ENCODE measurements at places on chromosomes 12 and 14.

- DNase-seq = no peak
Measured at GRCh38 chr14:88490168-88490567, 64.6 kb downstream of the PTPN21 start.

DNA sequence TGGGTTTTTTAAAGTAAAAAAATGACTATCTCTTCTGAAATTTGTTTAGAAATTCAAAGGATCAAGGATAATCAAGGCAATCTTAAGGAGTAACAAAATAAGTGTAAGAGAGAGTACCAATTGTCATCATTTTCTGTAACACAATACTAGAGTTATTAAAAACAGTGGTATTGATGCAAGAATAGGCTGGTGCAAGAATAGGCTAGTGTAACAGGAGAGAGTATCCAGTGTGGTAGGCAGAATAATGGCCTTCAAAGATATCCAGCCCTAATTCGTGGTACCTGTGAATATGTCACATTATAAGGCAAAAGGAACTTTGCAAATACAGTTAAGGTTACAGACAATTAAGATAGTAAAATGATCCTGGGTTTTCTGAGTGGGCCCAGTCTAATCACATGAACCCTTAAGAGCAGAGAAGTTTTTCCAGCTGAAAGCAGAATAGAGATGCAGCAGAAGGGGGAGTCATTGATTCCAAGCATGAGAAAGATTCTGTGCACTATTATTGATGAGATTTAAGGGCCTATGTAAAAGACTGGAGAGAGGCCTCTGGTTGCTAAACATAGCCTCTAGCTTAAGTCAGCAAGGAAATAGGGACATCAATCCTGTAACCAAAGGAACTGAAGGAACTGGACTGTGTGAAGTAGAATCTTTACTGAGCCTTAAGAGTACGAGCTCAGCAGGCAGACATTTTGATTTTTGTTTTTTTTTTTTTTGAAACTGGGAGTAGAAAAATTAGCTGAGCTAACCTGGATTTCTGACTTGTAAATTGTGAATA, 134.1 kb downstream of the GPHN start:
- no peak for DNase-seq

DNA sequence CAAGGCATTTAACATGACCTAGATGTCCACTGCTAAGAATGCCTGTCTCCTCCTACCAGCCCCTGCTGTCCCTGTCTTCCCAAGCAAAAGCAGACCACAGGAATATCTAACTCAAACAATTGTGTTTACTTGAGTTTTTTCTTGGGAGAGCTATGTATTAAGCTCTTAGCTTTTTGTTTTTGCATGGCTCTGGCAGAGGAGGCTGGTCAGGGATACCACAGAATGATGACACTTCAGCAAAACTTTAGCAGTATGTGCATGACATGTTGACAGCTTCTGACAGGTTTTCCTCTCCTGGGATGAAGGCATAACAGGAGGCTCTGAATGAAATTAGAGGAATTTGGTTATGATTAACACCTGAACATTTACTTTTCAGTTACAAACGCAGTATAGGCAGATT, 6.9 kb downstream of the TMBIM6 start:
- no peak for DNase-seq

- no peak for DNase-seq
Measured at GRCh38 chr12:115636546-115636945, 640.9 kb downstream of the MED13L start.

DNA sequence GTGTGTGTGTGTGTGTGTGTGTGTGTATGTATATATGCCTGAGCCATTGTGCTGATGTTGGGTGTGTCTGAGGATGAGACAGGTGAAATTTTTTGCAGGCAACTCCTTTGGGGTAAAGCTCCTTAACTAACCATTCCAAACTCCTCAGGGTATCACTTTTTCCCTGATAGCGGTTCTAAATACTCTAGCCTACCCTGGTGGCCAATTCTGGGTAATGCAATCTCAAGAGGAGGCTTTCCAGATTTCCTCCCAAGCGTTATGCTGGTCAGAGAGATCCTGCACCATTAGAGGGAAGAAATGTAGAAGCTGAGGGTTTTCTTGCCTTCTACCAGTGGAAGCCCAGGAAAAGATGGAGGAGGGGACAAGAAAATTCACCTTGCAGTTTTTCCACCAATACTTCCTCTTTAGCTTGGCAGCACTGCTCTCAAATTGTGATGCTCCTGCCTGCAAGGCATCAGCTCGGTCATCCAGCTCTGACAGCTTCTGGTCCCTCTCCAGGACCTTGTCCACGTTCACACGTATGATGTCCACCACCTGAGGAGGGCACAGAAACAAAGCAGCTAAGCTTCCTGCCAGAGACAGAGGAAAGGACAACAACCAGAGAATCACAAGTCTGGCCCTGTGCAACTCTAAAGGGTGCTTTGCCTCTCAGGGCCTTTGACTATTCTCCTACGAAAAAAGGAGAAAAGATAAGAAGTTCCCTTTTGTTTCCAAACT, 4.9 kb downstream of the VAMP1 start:
- no peak for DNase-seq

DNA sequence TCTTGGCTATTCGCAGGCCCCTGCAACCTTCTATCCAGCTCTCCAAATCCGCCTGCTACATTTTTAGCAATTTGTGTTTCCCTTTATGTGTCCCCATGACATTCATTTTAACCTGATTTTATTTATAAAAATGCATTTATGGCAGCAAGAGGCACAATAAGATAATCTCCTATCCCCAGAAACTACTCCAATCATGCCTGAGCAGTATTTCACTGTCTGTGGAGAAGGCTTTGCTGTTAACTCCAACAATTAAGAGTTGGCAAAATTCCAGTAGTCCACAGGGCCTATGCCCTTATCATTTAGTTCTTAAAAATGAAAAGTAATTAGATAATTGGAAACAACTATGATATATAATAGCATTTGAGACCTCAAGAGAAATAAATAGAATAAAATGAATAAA, 462.4 kb downstream of the TRHDE start:
- DNase-seq = no peak

- no peak for DNase-seq
Measured at GRCh38 chr12:89678225-89678624, 30.4 kb downstream of the ATP2B1 start.

DNA sequence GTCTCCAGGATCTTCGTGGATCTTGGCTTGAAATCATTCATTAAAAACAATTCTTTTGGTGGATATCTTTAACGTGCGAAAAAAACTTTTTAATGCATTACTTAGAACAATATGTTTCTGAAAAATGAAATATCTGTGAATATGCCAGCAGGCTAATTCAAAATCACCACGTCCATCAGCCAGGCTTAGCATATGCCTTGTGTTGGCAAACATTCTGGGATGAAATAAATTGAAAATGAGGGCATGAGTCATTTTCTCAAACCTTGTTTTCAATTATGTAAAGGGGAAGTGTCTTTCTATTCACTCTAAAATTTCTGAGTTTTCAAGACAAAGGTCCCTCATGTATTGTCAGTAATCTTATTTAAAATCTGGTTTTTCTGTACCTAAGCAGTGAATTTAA, 393.9 kb downstream of the PAWR start:
- DNase-seq = no peak

DNA sequence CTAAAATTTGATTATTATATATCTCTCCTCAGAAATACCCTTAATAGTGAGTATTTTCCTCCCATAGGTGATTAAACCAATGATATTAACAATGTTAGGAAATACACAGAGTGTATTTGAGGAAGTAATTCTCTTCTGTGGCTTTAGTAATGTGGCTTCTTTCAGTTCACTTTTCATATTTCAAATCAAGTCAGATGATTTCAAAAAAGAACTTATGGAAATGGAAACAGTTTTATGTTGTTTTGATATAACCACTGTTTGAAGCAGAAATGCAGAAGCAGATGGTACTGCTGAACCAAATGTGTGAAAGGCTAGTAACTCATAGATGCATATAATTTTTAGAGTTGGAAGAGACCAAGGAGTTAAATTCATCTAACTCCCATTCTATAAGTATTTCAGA, 1.9 kb upstream of the GPR33 start:
- no peak for DNase-seq

DNA sequence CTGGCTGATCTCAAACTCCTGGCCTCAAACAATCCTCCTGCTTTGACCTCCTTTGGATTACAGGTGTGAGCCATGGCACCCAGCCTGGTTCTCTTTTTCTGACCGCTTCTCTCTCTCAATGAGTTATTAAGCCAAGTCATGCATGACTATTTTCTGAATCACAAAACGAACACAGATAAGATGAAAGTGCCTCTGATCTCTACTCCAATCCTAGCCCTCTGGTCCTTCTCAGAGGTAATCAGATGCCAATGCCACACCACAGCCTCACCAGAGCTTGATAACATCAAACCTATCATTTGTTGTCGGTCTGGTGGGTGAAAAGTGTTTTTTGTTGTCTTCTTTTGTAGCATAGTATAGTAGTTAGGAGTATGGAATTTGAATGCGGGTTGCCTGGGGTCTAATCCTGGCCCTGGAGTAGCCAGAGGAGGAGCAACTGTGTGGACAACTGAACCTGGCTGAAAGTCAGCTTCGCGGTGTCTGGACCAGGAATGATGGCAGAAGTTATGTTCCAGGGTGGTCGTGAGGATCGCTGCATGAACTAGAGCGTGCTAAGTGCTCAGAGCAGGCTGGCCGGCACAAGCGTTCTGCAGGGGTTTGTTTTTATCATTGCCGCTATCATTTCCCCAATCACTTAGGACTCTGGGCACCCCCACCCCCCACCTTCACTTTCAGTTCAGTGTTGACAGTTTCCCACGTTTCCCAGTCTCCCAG, 77.9 kb downstream of the SPRING1 start:
- DNase-seq = no peak

- DNase-seq = no peak
Measured at GRCh38 chr14:106107703-106108102, 581.3 kb downstream of the TMEM121 start.

DNA sequence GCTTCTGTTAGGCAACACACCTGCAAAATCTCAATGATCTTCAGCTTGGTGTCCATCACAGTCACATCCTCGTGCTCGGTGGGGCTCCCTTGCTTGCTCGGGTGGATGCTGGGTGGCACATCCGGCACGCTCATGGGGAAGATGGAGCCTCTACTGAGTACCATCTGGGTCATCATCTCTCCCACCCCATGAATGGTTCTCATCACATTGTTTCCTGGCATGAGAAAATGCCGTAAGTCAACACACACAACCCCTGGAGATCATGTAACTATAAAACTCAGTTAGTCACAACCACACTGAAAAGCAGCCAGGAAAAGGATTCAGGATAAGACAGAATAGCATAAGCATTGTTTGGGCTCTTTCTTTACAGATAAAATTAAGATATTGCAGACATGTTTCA, 201.1 kb downstream of the ITPR2 start:
- no peak for DNase-seq

- DNase-seq = no peak
Measured at GRCh38 chr14:45198551-45198950, 54.5 kb downstream of the MIS18BP1 start.
